Muscle of arm (tissue), 14 donors: ENCODE measurements at places on chromosomes 7 and 10.

DNA sequence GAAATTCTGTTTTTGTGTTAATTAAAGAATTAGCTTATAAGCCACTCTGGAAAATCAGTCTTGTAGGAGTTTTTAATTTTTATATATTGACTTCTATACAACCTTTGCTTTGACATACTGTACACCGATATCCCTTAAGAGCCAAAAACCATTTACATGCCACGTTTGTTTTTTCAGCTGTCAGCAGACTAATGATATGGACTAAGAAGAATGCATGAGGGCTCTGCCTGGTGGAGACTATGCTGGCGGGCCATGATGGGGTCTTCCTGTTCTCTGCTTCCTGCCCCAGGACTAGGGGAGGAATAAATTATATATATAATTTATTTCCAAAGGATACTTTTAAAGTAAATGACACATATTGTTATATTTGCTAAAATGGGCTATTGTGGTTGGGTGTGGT is 96.3 kb downstream of the CDK14 start:
- no peak for DNase-seq

DNA sequence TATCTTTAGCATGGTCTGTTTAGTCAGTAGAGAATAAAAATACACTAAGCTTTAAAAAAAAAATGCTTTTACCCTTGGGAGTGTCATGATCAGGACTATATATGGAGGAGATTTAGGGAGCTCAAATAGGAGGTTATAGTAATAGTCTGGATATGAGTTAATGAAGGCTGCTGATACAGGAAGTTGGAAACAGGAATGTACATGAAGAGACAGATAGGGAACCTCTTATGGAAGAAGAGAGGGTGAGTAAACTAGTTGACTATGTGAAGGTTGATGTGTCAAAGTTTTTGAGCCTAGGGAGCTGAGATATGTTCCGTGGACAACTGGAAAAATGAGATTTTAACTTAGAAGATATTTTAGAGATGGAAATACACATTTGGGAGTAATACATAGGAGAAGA is 472.0 kb upstream of the FZD8 start:
- DNase-seq, result no peak

DNA sequence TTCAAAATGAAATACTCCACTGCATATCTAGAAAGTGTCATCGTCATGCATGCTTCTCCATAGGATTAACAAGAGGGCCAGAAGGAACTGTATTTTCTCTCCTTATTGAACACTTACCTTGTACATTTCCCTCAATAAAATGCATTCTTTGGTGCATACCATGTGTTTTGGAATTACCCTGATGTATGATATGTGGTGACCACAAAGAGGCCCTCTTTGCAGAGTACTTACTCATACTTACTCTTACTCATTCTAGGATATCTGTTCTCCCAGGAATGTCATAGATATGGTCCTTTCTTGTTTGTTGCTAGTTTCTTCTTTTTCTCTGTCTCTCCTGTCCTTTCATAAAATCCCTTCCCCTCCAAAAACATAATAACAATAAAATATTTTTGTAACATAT is 1087.1 kb upstream of the POT1 start:
- no peak for DNase-seq

GRCh38 chr7:101910991-101911799 is 93.8 kb downstream of the CUX1 start:
- no peak for DNase-seq

DNA sequence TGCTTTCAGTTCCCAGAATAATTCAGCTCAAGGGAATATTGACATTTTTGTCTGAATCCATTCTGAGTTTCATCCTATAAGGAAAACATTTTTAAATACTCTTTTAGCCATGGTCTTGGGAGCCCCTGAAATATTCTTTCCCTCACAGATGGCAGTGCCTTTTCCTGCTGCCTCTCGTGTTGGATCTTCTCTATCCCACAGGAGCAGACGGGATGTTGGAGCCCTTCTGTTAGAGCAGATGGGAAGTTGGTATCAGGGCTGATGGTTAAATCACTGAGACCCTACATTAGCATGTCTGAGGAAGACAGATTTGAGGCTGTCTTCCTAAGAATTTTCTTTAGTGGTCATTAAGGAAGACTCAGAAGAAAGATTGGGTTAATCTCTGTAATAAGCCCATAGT is 737.8 kb downstream of the LRMDA start:
- no peak for DNase-seq

- DNase-seq, result peak; percentile 0
Measured at GRCh38 chr7:96949766-96950165, 55.6 kb upstream of the DLX6 start.

GRCh38 chr10:106920538-106920937 is 244.0 kb downstream of the SORCS1 start:
- DNase-seq, result no peak

DNA sequence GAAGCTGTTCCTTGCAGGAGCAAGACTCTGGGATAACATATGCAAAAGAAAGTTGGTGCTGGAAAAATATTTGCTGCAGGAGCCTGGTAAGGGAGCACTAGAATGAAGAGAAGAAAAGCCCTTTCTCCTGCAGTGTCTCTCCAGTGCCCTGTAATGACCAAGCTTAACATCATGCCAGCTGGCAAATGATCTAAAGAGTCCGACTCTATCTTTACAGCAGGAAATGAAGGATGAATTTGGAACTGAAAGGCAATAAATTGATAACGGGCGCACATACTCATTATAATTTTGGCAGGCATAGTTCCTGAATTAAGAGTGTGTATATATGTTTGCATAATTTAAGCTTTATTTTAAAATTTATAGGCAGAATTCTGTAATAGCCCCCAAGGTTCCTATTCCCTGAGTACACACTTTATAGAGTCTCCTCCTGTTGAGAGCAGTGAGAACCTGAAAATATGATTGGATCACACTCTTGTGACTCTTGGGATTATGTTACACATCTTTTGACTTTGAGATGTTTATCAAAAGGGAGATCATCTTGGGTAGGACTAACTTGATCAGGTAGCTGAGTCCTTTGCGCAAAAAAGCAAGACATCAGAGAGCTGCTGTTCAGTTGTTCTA is 299.0 kb upstream of the MBL2 start:
- no peak for DNase-seq
